ENCODE measurements at places on chromosomes 11 and 22. TPM values are rescaled to one million over a fixed set of nuclear protein-coding genes. Genes with fewer than 3 reads are reported as not detected.

DNA sequence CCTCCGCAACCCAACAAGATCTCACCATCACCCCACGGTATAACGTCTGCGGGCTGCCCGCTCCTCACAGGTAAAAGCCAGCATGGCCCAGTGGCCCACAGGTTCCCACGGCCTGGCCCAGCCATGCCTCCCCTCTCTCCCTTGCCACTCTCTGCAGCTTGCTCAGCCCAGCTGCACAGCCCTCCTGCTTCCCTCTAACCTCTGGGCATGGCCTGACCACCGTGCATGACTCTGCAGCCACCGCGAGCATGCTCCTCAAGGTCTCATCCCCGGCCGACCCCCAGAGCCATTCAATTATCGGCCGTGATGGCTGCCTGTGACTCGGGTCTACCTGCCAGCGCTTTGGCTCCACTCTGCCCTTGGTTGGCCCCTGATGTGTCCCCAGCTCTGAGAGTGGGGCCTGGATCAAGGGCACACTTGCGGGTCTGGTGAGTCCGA is 185.5 kb downstream of the CTTN start:
- H3K4me1 ChIP-seq = no peaks in the 10 kb centered on the region
- no peak overlapping the region for H3K27ac ChIP-seq
- H3K27me3 ChIP-seq = no peaks in the 10 kb centered on the region
- no peaks in the 10 kb centered on the region for H3K36me3 ChIP-seq
- DNase-seq = no peak

- no peak for DNase-seq
- no peaks in the 10 kb centered on the region for H3K4me1 ChIP-seq
- no peaks in the 10 kb centered on the region for H3K36me3 ChIP-seq
Measured at GRCh38 chr11:117941976-117942654, 12.9 kb upstream of the TMPRSS13 start.

- H3K27ac ChIP-seq = no peak overlapping the region
- H3K27me3 ChIP-seq = no peaks in the 10 kb centered on the region
- DNase-seq = no peak
- H3K4me1 ChIP-seq = no peaks in the 10 kb centered on the region
- H3K4me3 ChIP-seq = no peak overlapping the region
Measured at GRCh38 chr22:20258584-20259326, 9.4 kb downstream of the RTN4R start.

Gene ANO1
- total RNA-seq = 11.3 TPM

DNA sequence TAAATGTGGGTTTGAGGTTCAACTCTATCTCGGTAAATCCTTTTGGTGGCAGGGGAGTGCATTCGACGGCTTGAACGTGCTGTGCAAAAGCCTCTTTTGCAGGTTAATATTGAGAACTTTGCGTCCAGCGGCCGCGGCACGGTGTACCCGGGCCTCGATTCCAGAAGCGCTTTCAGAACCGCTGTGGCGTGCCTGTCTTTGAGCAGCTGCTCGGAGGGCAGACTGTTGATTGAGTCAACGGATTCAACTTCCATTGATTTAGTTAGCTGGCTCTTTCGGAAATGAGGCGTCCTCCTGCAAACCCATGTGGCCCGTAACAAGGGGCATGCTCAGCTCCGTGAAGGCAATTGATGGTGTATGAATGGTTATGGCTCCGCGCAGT is 1247.8 kb downstream of the BRD1 start:
- H3K36me3 ChIP-seq = no peaks in the 10 kb centered on the region
- no peak overlapping the region for H3K27ac ChIP-seq
- H3K27me3 ChIP-seq = peaks cover 35% of the 10 kb centered on the region
- no peak overlapping the region for H3K4me3 ChIP-seq
- no peaks in the 10 kb centered on the region for H3K4me1 ChIP-seq

Gene RAD9A
- 1.8 TPM for total RNA-seq

Gene IRAG1
- 4.1 TPM for total RNA-seq

Measured in psoas muscle (tissue), 8 donors.